Stimulated activated CD4-positive, alpha-beta T cell treated with anti-CD3 and anti-CD28 coated beads, Interleukin-4, amount 100 ng/mL, for 1 hour (primary cell): ENCODE measurements at places on chromosomes 5 and 9.

- DNase-seq: no peak
These were observed 4.5 kb downstream of the TJP2 start for GRCh38 chr9:69178583-69179011.

DNA sequence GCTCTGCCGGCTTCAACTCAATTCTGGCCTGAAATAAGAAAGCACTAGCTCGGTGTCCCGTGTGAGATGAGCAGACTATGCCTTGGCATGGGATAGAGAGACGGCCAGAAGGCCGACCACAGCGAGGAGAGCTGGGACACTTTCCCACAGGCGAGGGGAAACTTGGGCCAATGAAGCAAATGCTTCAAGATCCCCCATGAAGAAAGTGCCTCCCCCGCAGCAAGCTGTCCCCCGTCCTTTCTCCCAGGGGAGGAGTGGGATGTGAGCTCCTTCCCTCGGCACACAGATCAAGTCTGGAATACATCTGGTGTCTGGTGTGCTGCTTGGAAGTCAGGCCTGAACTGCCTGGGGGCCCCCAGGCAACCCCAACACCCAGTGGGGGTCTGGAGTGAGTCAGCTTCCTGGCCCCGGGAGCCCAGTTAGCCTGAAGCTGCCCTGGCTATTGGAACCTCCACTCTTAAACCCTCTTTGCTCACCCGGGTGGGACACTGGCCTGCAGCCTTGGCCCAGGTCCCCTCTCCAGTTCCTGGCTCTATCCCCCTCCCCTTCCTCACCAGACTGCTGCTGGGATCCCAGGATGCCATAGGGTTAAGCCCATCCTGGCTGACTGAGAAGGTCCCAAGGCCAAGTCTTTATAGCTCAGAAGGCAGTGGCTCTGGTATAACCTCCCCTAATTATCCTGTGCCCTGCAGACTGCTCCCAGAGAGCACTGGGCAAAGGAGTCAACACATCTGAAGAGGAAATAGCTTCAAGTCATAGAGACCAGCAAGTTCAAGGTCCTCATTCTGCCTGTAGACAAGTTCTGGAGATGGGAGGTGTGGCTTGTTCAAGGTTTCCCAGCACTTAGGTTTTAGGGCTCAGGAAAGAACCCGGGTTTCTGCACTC is 205.3 kb downstream of the TTLL11 start:
- DNase-seq: no peak

GRCh38 chr9:37187292-37187691 is 66.9 kb downstream of the ZCCHC7 start:
- no peak for DNase-seq

GRCh38 chr5:157570531-157571200 is 4.9 kb downstream of the ADAM19 start:
- no peak for DNase-seq

DNA sequence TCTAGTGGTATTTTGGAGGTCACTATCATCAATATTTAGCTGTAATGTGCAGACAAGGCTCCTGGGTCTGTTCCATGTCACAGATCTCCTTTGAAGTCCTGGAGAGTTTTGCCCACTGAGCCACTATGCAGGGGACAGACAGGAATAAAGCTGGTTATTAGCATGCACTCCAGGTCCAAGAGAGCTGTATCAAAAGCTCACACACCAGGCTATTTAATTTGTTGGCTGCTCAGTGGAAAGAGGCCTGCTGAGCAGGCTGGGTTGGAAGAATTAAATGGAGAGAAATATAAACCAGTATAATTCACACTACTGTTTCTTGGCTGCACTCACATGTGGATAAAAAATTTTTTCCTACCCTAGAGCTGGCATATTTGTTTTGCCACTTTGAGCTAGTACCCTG is 113.8 kb upstream of the TAF11L2 start:
- DNase-seq: no peak

GRCh38 chr9:81499021-81499454 is 190.3 kb downstream of the TLE1 start:
- no peak for DNase-seq

DNA sequence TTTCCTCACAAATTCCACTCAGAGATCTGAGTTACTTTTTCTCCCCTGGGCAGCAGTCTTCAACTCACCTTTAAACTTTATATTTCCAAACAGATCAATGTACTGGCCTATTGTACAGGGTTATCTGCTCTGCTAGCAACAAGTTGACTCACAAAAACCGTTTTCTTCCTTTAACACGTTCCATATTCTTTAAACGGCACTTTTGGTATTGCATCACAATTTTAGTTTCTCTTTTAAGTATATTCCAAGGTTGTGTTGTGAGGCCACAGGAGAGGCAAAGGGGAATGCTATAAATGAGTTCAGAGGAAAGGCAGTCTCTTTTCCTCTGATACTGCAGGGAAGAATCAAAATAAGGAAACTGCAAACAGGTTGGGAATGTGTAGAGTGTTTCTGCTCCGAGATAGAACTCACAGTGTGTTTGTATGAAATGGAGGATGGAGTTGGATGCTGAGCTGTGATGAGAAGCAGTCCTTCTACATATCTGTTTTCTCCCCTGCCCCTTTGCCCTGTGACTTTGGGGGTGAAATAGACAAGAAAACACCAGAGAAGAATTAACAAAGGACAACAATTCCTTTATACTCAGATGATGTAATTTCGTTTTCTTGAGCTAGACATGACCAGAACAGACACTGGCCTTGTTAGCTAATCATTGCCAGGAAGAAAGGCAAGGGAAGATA is 9.9 kb upstream of the ALDOB start:
- no peak for DNase-seq

- no peak for DNase-seq
These were observed 23.7 kb downstream of the KDM4C start for GRCh38 chr9:6781476-6781875.

DNA sequence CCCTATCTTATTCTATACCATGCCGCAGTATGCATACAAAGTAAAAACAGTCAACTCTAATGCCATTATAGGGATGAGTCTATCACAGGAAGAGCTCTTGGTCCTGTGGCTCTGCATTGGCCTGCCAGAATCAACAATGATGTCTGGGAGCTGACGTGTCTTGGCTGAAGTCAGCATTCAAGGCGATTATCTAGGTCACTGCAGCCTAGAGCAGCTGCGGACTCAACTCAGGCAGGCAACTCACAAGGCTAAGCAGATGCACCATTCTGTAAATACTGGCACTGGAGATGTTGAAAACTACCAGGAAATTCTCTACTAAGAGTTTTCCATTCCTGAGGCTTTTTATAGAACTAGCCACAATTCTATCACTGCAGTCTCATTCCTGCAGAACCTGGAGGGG is 13.3 kb downstream of the SPATA9 start:
- no peak for DNase-seq

GRCh38 chr5:117327511-117327910 is 752.9 kb upstream of the SEMA6A start:
- no peak for DNase-seq

DNA sequence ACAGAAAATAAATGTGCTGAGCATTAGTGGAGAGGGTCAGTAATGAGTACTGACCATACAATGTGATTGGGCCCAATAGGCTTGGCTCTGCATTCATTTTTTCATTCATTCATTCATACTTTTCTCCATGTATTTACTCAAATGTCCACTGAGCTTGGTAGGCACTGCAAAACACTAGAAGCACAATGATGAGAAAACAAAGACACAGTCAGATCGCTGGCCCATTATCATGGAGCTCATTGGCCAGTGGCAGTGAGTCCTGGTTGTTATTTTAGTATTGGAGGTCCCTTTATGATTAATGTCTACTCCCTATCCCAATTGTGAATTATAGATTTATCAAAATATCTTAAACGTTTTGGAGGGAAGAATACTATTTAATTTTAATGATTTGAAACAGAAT is 1079.7 kb upstream of the DMAC1 start:
- DNase-seq: no peak

- DNase-seq: no peak
These were observed 111.8 kb upstream of the IER5L start for GRCh38 chr9:129289883-129290282.

DNA sequence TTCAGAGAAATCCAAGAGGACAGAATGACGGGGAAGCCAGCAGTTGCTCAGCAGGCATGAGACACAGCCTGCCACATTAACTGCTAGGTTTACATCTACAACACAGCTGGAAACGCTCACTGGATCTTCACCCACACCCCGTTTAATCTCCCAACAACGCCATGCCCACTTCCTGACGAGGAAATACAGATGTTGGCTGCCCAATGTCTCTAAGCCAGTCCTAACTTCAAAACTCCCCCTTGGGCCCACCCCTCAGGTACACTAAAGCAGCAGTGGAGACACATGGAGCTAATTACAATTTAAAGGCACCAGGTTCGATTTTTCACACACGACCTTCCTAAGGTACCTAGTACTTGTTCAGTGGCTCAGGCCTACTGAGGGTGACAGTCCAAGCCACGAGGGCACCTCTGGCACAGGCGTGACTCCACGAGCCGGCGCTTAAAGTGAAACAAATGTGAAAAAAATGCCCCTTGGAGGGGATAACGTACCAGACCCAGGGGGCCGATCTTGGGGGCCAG is 904 bp downstream of the RPL12 start:
- DNase-seq: no peak

DNA sequence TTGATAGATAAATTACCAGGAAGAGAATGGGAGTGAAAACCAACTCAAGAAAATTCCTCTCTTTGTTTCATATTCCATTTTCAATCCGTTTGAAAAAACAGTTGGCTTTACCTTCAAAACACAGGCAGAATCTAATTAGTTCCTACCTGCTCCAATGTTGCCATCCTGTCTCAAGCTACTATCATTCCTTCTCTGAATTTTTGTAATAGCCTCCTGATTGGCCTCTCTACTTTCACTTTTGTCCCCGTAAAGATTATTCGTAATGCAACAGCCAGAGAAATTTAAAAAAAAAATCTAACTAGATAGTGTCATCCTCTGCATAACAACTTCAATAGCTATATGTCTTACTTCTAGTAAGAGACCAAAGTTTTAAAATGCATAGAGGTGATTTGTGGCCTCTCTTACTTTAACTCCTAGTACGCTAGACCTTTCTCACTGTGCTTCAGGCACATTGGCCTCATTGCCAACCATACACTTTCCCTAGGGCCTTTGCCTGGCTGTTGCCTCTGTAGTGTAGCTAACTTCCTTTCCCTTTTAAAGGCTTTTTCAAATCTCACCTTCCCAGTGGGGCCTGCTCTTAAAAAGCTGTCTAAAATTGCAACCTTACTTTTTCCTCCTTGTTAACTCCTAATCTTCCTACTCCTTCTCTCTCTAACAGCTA is 311.3 kb upstream of the GRIN3A start:
- DNase-seq: no peak

DNA sequence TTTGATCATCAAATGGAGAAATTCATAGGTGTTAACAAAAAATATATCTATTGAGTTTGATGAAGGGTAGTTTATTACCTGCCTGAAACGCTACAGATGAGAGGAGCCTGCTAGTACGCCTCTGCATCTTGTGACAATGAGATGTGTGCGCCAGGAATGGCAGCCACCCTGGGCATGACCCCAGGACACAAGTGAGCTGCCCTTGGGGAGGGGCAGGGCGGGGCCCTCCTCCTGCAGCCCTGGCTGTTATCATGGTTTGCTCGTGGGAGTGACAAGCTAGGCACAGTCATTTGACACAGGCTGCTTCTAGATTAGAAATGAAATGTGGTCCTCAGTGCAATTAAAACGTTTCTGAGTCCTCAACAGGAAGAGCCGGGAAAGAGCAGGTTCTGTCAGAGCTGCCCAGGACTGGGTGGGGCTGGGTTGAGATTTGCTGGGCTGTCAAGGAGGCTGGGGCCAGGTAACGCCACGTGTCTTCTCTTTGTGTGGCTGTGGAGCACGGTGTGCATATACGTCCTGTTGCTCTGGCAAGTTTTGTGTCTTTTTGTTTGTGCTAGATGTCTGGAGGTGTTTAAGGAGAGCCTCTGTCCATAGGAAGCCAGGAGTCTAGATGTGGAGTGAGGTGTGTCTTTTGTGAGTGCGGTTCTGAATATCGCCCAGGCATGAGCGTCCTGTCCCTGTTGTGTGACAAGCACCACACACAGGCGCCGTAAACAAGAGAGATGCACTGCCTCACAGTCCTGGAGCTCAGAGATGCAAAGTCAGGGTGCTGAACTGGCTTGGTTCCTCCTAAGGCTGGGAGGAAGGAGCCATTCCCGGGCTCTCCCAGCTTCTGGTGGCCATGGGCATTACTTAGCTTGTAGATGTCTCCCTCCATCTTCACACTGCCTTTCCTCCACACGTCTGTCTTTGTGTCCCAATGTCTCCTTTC is 129.0 kb upstream of the IRX4 start:
- no peak for DNase-seq

DNA sequence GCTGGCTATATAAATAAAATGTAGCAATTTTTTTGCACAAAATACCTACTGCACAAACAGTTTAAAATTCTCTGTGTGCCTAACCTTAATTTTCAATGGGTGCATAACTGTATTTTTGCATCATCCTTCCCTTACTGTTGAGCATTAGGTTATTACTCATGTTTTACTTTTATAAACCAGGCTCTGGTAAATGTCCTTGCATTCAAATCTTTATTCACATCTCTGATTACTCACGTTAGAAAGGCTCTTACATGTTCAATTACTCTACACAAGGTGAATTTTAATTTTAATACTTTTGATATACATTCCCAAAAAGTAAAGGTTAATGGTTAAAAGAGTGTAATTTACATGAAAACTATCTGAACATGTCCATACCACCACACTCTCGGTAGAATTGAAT is 246.1 kb downstream of the PRELID2 start:
- no peak for DNase-seq

DNA sequence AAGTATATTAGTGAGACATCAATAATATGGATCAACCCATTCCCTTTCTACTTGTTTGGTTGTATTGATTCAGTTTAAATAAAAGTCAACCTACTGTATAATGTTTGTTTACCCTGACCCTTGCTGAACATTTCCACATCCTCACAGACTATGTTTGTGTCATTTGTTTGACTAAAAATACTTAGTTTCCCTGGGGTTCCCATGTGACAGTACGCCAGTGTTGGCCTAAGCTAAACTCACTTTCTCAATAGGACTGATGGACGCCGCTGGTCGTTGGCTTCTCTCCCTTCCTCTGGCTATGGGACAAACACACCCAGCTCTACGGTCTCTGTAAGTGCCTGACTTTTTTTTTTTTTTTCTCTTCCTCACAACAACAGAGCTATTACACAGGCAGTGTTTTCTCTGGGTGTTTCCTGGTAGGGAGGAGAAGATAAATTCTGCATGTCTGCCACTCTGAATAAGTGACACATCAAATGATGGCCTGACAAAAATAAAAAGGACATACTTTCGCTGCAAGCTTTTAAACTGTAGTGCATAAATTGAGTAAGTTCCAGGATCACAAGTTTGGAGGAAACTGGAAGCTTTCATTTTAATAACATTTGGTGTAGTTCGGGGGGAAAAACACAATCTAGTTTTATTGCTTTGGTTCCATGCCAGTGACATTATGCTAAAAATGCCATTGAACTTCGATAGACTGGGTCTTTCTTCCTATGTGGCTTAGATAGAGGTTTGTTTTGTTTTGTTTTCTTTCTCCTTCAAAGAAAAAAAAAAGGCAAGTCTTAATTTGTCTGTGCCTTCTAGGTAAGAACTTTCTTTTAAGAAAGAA is 101.0 kb downstream of the CD180 start:
- no peak for DNase-seq

DNA sequence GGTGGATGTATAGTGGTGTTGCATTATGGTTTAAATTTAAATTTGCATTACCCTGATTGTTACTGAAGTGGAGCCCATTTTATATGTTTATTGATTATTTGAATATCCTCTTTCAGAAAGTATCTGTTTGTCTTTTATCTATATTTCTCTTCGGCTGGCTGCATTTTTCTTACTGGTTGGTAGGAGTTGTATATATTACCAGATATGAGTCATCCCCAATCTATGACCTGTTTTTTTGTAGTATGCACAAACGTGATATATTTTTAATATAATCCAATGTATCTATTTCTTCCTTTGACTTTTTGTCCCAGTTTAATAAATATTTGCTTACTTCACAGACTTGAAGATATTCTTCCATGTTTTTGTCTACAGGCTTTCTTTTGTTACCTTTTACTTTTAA is 29.3 kb upstream of the CAMK4 start:
- DNase-seq: no peak
